Tibial nerve (tissue), 4 donors: ENCODE measurements at places on chromosomes 2 and 18.

DNA sequence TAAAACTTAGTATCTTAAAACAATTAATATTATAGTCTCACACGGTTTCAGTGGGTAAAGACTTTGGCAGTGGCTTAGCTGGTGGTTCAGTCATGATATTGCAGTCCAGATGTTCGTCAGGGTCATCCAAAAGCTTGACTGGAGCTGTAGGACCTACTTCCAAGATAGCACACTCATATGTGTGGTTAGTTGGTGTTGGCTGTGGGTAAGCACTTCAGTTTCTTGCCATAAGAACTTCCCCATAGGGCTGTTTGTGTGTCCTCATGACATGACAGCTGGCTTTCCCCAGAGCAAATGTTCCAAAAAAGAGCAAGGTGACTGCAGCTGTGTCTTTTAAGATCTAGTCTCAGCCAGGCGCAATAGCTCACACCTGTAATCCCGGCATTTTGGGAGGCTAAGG, 48.5 kb upstream of the EPC2 start:
- DNase-seq, result no peak

DNA sequence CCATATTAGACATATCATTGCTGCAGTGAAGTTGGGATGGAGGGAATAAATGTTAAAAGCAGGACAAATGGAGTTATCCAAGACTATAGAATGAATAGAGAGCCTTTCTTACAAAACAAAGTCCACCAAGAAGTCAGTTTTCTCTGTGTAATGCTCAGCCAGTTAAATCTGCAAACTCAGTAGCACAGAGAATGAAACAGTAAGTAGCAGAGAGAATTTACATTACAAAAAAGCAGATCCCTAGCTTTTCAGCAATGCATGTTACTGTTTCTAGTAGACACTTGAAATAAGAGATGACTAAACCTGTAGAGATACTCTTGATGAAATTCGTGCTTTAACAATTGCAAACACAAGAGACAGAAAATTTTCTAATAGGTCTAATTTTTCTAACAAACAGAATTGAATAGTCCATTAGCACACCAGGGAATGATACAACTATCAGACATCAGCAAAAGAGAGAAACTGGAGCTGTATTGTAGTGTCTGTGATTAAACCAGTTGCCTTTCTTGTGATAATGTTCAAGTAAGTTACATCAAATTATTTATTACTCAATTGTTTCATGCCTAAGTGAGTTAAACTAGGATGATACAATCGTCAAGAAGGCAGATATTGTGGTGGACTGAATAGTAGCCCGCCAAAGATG, 322.2 kb upstream of the DDX18 start:
- no peak for DNase-seq

- DNase-seq, result no peak
These were observed at the start of gene KIAA2012 for GRCh38 chr2:202072737-202073401. Gene KIAA2012, plus strand, starts transcription at chr2:202073255. Its CDS starts 373 bp downstream, at chr2:202073628.

GRCh38 chr2:20352581-20353216, 2.1 kb upstream of the PUM2 start:
- DNase-seq, result no peak

DNA sequence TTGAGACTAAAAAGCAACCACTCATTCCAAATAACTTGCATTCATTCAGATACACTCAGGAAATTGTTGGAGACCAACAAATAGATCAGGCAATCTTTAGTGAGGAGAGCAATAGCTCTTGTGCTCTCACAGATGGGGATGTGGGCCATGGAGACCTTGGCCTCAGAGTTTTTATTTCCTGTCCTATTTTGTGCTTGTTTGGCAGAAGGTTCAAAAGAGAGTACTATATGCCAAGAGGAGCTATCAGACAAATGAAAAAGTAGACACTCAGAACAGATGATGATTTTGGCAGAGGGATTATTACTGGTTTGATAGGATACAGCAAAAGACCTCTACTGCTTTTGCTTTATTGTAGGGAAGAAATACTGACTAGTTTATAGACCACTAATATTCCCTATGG, 230.2 kb downstream of the KCNE4 start:
- no peak for DNase-seq

GRCh38 chr2:112622528-112622849, 23.2 kb upstream of the SLC20A1 start:
- DNase-seq, result no peak

DNA sequence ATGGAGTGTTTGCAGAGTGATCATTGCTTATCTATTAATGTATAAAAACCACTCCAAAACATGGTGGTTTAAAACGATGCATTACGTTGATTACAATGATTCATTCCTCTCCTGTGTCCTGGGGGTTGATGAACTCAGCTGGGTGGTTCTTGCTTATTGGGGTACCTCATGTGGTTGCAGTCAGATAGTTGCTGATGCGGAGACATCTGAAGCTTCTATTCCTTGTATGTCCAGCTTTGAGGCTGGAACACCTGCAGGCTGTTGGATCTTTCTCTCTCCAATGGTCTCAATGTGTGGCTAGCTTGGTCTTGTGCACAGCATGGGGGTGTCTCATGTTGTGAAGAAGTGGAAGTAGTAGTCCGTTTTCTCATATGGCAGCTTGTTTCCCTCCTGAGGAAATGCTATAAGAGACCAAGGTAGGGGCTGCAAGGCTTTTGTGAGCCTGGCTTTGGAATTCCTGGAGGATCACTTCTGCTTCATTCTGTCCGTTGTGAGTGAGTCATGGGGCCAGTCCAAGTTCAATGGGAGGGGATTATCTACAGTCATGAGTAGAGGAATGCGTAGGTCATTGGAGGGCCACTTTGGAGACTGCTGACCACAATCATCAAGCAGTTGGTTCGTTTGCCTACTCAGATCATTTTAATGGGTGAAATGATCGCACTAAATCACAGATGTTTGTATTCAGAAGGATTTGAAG, 601.0 kb downstream of the SLC4A3 start:
- no peak for DNase-seq

- no peak for DNase-seq
These were observed 16.7 kb upstream of the LAPTM4A start for GRCh38 chr2:20067992-20068584.

GRCh38 chr2:16767789-16768476, 102.3 kb upstream of the CYRIA start:
- DNase-seq, result no peak
